ENCODE measurements at places on chromosomes 3 and 15.

GRCh38 chr3:32435911-32436815, 44.5 kb downstream of the CMTM7 start:
- no peak for DNase-seq

DNA sequence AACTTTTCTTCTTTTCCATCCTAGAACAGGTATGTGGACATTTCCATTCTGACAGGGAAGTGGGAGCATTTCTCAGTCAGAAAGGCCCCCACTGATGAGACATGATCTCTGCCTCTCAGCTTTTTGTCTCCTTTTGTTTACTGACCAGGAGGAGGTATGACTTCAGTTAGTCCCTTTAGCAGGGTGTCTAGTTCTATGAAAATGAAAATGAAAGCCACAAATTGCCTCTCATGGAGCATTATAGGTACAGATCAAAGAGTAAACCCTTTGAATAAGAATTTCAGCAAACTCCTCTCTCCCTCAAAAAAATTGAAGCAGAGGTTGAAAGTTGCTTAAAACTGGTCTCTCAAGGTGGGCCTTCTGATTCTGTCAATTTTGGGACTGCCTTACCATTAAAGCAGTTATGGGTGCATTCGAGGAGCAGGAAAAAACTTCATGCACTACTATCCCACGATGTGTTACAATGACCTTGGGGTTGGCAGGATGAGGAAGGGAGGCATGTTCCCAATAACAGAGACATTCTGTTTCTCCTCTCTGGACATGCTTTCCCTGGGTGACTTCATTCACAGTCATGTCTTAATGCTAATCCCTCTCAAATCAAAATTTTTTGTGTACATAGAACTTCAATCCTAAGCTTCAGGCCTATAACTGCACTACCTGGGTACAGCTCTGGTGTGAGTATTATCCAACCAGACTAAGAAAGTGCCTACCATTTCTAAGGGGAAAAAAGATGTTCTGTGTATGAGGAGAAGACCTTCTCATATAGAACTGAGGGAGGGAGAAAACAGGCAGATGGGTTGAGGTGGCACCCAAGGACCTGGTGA, 50.6 kb upstream of the TBC1D23 start:
- peak; percentile 3 for DNase-seq

- DNase-seq, result peak; percentile 9
Measured at GRCh38 chr3:152443212-152444023, 174.7 kb downstream of the MBNL1 start.

DNA sequence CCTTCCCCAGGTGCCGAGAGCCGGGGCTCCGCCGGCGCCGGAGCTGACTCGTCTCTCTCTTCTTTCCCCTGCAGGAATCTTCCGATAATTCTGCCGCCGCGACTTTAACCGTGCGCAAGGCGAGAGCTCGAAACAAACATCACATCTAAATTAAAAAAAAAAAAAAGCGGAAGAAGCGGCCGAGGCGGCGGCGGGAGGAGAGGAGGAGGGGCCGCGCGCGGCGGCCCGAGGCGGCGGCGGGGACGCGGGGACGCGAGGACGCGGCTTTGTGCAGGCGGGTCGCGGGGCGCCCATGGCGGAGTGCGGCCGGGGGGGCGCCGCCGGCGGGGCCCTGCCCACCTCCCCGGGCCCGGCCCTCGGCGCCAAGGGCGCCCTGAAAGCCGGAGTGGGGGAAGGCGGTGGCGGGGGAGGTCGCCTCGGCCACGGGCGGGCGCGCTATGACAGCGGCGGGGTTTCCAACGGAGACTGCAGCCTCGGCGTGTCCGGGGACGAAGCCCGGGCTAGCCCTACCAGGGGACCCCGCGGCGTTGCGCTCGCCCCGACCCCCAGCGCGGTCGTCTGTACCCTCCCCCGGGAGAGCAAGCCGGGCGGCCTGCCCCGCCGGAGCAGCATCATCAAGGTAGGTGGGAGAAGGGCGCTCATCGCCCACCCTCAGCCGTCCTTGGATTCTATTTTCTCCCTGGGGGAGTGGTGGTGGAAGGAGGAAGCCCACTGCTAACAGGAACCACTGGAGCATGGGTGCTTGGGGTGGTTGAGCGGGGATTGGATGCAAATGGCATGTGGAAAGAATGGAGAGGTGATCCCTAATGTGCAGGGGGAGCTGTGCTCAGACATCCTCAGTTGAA, at the start of gene PLCL2:
TSS of gene PLCL2 (plus strand) at position 208 of the 845 bp plus-strand sequence. CDS start at position 293, 85 bp downstream.
- DNase-seq, result peak; percentile 79

DNA sequence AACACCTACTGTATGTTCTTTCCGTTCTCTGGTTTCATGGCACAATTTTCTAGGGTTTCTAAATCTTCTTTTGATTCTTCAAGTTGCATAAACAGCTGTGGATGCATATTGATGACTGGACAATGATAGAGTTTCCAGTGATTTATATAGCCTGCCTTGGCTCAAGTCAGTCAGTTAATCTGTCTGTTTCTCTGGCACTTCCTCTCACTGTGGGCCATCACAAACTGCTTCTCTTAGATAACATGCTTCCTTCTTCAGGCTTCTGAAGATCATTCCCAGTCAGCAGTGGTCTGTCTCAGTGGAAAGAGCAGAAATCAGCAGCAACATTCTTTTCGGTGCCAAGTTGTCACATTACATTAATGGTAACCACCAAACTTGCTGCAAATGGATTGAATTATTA, 207.2 kb downstream of the RYR3 start:
- no peak for DNase-seq

GRCh38 chr15:59436774-59437141, 1.2 kb upstream of the FAM81A start:
- no peak for DNase-seq

DNA sequence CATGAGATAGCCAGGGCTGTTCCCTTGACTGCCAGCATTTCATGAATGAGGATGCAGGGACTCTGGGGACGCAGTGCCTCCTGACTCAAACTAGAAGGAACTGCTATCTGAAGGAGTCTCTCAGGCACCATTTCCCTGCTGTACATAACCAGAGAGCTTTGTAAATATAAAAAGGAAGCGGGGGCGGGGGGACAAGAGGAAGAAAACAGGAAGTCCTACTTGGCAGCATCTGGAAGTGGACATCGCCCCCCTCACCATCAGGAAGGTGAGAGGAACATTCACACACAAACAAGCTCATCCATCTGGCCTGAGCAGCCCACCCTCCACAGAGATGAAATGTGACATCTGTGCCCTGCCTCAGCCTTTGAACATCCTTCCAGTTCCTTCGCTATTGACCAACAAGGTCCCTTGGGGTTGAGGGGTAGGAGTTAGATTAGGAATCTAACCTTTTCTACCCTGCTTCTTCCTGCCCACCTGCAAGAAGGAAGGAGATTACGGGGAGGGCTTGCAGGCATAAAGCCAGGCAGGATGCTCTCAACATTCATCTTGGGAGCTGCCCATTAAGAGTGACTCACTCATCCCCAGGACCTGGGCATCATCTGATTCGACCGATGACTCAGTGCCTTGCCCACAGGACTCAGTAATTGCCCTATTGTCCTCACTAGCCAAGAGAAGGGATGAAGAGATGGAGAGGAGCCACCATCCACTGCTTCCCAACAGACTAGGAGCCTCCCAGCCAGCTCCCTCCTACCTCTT, 31.9 kb downstream of the SH3BP5 start:
- no peak for DNase-seq

DNA sequence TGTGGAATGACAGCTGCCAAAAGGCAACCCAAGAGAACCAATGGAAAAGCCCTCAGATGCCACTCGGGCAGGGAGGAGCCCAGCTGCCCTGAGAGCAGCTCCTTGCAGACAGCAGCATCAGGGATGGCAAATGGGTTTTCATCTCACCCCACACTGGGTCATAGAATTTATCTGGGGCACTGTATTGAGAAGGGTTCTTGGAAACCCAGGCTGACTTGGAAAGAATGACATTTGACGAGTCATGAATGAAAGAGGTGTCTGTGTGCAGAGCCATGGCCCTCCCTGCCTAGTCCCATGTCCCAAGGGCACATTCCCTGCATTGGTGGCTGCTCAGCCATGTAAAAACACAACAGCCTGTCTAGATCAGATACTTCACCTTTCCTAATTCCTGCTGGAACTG, 157.9 kb upstream of the BHLHE40 start:
- no peak for DNase-seq

- no peak for DNase-seq
Measured at GRCh38 chr3:114092151-114093015, 35.8 kb downstream of the QTRT2 start.

- no peak for DNase-seq
Measured at GRCh38 chr15:80199366-80199765, 46.6 kb downstream of the FAH start.

All from stimulated activated naive CD4-positive, alpha-beta T cell (primary cell).